ENCODE measurements at places on chromosomes 4 and X. TPM values are rescaled to one million over a fixed set of nuclear protein-coding genes. Genes with fewer than 3 reads are reported as not detected.

DNA sequence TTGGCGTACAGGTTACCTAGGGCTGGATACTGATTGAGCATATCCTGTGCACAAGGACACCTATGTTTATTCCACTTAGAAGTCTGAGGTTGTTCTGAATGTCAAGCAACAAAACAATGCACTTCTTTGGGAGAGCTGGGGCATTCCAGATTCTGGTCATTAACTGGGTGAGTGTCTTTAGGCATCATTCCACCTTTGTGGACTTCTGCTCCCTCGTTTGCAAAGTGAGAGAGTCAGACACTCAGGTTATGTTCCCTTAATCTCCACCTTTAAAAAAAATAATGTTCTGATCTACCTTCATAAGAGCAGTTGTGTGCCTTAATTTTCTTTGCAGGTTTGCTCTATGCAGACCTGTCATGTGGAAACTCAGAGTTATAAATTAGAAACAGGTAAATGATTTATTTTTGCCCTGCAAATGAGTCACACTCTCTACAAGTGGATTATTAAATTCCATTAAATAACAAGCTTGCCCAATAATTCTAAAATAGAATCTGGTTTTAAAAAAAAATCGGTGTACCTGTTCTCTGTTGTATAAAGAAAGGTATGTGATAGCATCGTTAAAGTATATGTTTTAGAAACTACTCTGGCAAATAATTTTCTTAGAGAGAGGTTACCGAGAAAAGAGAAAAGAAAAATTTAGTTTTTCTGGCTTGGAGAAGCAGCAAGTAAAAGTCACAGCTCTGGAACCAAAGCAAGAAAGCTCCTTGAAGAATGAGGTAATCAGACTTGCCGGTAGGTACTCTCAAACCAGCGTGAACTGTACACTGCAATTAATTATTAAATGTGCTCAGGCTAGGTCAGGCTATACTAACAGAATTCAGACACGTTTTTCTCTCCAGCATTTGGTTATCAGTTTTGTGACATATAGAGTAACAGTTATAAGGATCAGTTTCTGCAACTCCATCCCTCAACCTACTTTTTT, 93.2 kb downstream of the SORBS2 start:
- DNase-seq = no peak

GRCh38 chr4:3364199-3364598, 71.4 kb downstream of the RGS12 start:
- no peak for DNase-seq

Gene ADGRG4
- not detected for total RNA-seq

DNA sequence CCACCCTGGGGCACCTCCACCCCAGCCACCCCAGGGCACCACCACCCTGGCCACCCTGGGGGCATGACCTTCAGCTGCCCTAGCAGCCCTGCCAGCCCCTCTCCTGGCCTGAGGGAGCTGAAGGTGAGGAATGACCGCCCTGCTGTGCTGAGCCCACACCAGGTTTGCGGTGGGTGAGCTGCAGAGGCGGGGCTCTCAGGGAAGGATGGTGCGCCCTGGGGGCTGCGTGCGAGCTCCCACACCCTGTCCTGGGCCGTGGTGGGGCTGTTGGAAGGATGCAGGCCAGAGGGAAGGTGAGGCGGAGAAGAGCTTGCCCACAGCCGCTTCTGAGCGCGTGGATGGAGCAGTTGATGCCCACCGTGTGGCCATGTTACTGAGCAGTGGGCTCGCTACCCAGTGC, 17.7 kb downstream of the UVSSA start:
- peak; percentile 59 for DNase-seq

DNA sequence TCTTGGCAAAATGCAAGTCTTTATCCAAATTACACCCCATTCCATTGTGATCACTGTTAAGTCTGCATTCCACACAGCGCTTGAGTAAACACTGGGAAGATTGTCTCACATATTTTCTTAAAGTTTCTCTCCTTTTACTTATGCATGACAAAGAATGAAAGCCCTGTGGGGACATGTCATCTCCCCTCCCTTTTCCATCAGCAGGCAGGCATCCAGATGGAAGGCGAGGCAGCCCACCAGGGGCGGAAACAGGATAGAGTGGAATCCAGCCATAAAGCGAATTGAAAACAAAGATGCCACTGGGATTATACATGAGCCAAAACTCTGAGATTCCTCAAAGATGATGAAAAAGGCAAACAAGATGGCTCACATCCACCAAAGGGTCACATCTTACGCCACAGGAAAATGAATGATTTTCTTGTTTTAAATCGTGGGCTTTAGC, 78.2 kb downstream of the AFAP1 start:
- no peak for DNase-seq
